ENCODE measurements at places on chromosomes 12 and 14. TPM values are rescaled to one million over a fixed set of nuclear protein-coding genes. Genes with fewer than 3 reads are reported as not detected.
A peak's percentile ranks its signal among the peaks of the same experiment; 100 is the strongest.

BMP4 gene
- 24.8 TPM for total RNA-seq

GRCh38 chr14:68403191-68404145, 389.4 kb downstream of the ZFP36L1 start:
- peaks cover 12% of the 10 kb centered on the region for H3K4me1 ChIP-seq
- H3K4me3 ChIP-seq = no peak overlapping the region
- H3K27ac ChIP-seq = no peak overlapping the region
- no peaks in the 10 kb centered on the region for H3K27me3 ChIP-seq

DNA sequence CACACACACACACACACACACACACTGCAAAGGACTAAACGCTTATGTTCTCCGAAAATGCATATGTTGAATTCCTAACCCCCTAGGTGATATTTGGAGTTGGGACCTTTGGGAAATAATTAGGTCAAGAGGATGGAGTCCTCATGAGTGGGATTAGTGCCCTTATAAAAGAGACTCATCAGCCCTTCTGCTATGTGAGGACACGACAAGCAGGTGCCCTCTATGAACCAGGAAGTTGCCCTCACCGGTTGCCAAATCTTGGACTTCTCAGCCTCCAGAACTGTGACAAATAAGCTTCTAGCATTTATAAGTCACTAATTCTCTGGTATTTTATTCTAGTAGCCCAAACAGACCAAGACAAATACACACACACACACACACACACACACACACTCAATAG, 20.7 kb upstream of the TCP11L2 start:
- H3K27me3 ChIP-seq = no peaks in the 10 kb centered on the region
- H3K4me3 ChIP-seq = no peak overlapping the region
- no peak overlapping the region for H3K27ac ChIP-seq
- no peak for DNase-seq
- H3K36me3 ChIP-seq = peaks cover 10% of the 10 kb centered on the region

- no peak overlapping the region for H3K27ac ChIP-seq
- H3K4me1 ChIP-seq = peaks cover 44% of the 10 kb centered on the region
Measured at GRCh38 chr14:77026930-77027537, 1.5 kb downstream of the IRF2BPL start.

SETD3 gene
- total RNA-seq = 52.6 TPM

GRCh38 chr12:87368259-87368658, 660.9 kb downstream of the C12orf50 start:
- no peak overlapping the region for H3K27ac ChIP-seq
- no peaks in the 10 kb centered on the region for H3K27me3 ChIP-seq
- no peaks in the 10 kb centered on the region for H3K36me3 ChIP-seq

GRCh38 chr14:39005044-39005880, 97.8 kb downstream of the SEC23A start:
- H3K36me3 ChIP-seq = peaks cover 4% of the 10 kb centered on the region
- DNase-seq = no peak
- no peak overlapping the region for H3K27ac ChIP-seq
- H3K4me1 ChIP-seq = no peaks in the 10 kb centered on the region
- no peaks in the 10 kb centered on the region for H3K27me3 ChIP-seq
- H3K4me3 ChIP-seq = no peak overlapping the region

GRCh38 chr12:116382686-116383530, 105.4 kb upstream of the MED13L start:
- H3K36me3 ChIP-seq = no peaks in the 10 kb centered on the region
- no peak overlapping the region for H3K27ac ChIP-seq
- H3K27me3 ChIP-seq = peaks cover 45% of the 10 kb centered on the region
- H3K4me3 ChIP-seq = no peak overlapping the region

LTB4R gene
- total RNA-seq = 18.7 TPM

DNA sequence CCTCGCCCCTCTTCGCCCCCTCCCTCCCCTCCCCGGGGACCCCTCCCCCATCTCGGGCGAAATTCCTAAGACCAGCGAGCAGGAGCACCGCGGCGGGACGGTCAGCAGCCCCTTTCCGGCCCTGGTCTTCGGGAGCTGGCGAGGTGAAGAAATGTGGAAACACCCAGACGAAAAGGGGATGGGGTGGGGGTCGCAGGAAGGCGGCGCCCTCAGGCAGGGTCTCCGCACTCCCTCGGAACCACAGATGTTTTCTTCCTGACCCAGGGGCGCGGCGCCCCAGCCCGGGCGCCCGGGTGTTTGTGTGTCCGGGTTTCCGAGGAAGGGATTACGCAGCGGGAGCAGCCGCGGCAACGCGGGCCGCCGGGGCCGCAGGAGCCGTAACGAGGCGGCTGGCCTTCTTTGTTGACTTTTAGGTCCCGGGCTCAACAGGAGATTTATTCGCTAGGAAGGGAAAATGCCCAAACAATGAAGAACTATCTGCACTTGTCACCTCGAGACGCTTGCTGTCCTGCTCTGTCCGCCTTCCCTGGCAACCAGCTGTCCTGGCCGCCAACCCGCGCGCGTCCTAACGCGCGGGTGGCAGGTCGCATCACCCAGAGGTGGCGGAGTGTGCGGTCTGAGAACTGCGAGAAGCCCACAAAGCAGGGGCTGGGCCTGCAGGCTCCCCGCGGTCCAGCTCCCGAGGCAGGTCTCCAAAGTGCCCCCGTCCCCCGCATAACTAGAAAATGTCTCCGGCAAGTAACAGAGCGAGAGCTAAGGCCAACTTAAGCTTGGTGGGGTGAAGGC, 7.0 kb downstream of the FOXA1 start:
- peak overlapping the region; percentile 66 for H3K4me3 ChIP-seq
- H3K4me1 ChIP-seq = peaks cover 8% of the 10 kb centered on the region
- peak overlapping the region; percentile 85 for H3K27ac ChIP-seq
- no peaks in the 10 kb centered on the region for H3K27me3 ChIP-seq
- H3K36me3 ChIP-seq = peaks cover 96% of the 10 kb centered on the region
- DNase-seq = peak; percentile 58

- H3K36me3 ChIP-seq = no peaks in the 10 kb centered on the region
- no peak for DNase-seq
- H3K4me3 ChIP-seq = no peak overlapping the region
- no peaks in the 10 kb centered on the region for H3K27me3 ChIP-seq
Measured at GRCh38 chr14:88289996-88290395, 33.1 kb downstream of the KCNK10 start.

SSTR1 gene
- 0.24 TPM for total RNA-seq

Measured in Calu3 (cell line).